ENCODE measurements at places on chromosomes 5 and 9.

DNA sequence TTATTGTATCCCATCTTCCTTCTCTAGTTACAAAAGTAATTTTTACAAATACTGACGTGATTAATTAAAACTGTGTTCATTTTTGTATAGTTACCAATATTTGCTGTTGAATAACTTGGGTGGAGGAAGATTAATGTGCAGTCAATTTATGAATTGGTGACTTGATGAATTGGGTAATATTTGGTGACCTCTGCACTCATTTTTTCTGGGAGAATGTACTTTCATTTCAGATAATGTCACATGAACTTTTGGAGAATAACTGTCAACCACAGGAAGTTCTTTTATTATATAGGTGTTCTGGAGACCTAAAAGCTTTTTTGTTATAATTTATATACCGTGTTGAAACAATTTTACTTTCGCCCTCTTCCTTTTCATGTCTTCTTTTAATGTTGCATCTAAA, 26.4 kb upstream of the FKTN start:
- DNase-seq: no peak

DNA sequence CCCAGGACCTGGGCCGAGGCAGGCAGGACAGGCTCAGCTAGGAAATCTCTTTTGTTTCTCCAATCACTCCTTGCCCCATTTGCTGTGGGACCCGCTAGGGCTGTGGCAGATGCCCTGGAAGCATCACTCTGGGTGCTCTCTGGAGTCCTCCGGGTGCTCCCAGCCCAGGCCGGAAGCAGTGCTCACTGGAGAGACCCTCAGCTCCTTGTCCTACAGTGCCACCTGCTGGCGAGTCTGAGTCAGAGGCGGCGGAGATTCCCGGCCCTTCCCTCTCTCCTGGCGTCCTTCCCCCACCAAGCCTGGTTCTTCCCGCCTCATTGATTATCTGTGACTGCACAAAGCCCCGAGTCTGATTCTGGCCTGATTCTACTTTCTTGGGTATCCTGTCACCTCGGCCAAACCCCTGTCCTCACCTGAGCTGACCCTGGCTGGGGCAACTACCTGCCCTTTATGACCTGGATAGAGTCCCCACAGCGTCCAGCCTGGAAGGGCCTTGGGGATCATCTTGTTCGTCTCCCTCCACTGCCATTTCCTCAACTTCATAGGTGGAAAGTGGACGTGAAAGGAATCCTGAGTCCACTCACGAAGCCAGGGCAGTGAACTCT, 7.3 kb upstream of the BARHL1 start:
- DNase-seq: peak; percentile 64

DNA sequence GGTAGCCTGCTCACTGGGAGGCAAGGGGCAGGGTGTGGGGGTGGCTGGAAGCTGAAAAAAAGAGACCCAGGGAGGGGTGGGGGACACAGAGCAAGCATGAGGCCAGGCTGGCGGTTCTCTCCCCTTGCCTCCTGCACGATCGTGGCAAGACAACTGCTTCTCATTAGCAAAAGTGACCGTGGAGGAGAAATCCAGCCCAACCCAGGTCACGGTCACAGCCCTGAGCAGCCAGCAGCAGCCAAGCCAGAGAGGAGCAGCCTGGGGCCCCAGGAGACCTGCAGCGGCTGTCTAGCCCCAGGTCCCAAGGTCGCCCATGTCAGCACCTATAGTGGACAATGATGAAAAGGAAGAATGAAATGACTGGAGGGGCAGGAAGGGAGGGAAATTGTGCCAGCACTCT, 89.1 kb downstream of the NRG2 start:
- no peak for DNase-seq

DNA sequence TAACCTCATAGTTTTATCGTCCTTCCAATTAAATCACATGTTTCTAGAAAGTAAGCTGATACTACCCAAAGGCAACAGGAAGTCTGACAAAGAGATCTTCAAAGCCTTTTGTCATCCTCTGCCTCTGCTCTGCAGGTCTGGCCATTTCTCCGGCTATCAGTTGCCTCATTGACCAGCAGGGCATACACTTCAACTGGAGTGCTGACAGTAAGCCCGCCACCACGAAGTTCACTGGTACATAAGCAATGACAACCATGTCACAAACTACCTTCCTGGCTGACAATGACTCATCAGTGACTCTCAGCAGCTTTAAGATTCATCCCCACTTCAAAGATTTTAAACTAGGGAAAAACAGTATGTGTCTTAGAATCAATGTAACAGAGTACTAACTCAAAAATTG, 20.6 kb downstream of the SPTLC1 start:
- DNase-seq: no peak

GRCh38 chr5:67548520-67549295, 352.1 kb upstream of the CD180 start:
- no peak for DNase-seq

DNA sequence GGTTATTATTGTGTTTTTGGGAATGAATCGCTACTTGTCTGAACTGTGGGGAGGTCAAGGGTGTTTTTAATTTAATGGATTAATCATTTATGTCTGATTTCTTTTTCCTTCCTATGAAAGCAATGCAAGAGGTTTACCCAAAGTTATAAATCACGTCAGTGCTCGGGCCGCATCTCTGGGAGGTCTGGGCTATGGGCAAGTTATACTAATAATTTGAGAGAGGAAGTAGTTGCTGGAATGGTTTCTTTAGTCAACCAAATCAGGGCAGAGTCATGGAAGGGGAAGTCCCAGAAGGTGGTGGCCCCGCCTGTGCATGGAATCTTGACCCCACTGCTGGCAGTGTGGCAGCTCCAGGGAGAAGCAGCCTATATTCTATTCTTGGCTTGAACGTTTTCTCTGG, 180.2 kb downstream of the HSPA4 start:
- DNase-seq: no peak

- DNase-seq: no peak
Measured at GRCh38 chr5:113123618-113124017, 147.0 kb downstream of the DCP2 start.

- DNase-seq: peak; percentile 4
Measured at GRCh38 chr5:27472871-27473270, 434.5 kb upstream of the CDH9 start.

- no peak for DNase-seq
Measured at GRCh38 chr5:54206580-54207229, 103.7 kb downstream of the ARL15 start.

- DNase-seq: no peak
Measured at GRCh38 chr5:6370580-6370979, 7.8 kb downstream of the MED10 start.

All from AG10803 (cell line).